Activated B cell treated with CpG ODN at 0.5 μM for 24 hours (primary cell): ENCODE measurements at places on chromosomes 2 and 18.

GRCh38 chr2:144162652-144163051 lies 357.3 kb downstream of the ZEB2 start:
- DNase-seq: no peak

GRCh38 chr18:37465958-37466357 lies 99.6 kb downstream of the CELF4 start:
- DNase-seq: no peak

DNA sequence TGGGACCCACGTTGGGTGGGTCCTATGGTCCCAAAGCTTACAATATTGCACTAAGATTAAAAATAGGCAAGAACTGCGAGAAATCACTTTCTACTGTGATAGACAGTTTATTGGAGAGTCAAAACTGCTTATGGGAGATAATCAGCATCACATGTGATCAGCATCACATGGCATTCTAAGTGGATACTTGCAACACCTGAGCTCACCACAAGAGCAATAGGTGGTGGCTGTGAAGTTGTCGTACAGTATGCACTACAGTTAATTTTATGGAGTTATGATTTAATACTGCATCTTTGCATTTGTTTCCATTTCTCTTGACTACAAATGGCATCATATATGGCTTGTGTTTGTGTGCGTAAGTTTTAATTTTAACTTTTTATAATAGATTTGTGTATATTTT lies 11.6 kb downstream of the PNO1 start:
- DNase-seq: no peak

- DNase-seq: no peak
Observed at GRCh38 chr2:46723346-46723745, 192.3 kb downstream of the MCFD2 start.

- DNase-seq: no peak
Observed at GRCh38 chr2:66634784-66635183, 199.9 kb downstream of the MEIS1 start.
